ENCODE measurements at places on chromosomes 1 and 21.

DNA sequence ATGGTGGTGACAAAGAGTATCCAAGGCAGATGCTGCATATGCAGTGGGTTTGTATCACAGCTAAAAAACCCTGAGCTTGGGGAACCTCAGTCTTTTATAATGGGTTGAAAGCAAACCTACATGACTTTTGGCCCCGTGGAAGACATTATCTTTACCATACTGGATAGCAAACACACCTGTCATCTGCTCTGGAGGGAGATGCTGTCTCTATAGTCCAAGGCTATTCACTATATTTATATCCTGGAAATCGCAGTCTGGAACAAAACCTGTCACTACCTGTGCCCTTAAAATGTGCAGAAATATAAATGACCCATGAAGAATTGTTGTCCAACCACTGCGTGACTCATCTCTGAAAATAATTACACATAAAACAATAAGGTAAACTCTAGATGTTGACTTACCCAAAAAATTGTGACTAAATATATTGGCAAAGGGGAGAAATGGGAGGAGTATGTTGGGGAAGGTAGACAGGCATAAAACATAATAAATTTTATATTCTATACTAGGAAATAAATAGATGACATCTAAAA is 121.0 kb upstream of the CXADR start:
- no peak for DNase-seq

GRCh38 chr1:6435129-6435528 is 10.6 kb downstream of the ESPN start:
- DNase-seq: no peak

GRCh38 chr1:17570228-17570627 is 30.7 kb downstream of the ARHGEF10L start:
- DNase-seq: no peak

DNA sequence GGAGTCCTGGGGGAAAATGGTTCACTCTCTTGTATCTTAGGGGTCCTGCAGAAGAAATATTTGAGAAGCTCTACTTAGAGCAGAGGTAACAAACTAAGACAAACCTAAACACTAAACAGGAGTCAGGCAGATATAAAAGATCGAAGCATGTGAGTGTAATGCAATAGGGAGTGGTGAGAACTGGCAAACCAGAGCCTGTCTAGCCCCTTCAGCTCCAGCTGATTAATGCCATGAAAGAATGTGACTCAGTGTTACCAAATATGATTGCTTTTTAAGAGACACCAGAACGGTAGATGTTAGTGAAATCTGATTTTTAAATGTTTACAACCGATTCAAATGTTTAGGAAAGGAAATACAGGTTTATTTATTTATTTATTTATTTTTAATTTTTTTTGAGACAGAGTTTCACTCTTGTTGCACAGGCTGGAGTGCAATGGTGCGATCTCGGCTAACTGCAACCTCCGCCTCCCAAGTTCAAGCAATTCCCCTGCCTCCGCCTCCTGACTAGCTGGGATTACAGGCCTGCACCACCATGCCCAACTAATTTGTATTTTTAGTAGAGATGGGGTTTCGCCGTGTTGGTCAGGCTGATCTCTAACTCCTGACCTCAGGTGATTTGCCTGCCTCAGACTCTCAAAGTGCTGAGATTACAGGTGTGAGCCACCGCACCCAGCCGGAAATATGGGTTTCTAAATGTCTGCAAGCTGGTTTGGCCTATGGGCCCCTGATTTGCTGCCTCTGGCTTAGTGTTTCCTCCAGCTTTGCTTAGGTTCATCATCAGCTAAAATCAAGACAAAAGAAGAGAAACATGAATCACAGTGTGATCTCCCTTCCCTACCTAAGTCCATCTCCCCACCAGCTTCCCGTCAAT is 12.2 kb downstream of the TXNIP start:
- no peak for DNase-seq

GRCh38 chr1:181117648-181118449 is 29.3 kb downstream of the IER5 start:
- no peak for DNase-seq

- no peak for DNase-seq
These were observed 10.4 kb downstream of the PRR9 start for GRCh38 chr1:153227810-153228209.

DNA sequence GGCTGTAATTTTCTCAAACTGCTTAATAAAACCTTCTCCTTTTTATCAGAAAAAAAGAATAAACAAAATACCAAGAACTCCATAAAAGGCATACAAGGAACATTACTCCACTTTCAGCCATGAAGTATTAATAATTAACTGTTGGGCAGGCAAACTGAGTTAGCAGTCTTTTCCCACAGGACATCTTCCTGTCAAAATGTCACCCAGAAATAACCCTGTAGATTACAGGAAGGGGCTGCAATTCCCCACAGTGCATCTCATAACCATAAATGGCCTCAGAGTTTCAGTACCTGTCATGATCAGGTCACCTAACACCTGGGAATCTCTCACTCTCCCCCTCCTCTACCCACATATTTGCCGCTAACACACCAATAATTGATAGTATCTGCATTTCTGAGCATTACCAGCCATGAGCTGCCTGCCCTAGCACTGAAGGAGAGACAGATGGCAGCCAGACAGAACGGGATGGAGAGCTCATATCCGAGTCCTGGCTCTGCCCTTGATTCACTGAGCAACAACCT is 475.0 kb downstream of the SMYD3 start:
- no peak for DNase-seq

- no peak for DNase-seq
These were observed 40.7 kb downstream of the SLC30A1 start for GRCh38 chr1:211538287-211538686.

DNA sequence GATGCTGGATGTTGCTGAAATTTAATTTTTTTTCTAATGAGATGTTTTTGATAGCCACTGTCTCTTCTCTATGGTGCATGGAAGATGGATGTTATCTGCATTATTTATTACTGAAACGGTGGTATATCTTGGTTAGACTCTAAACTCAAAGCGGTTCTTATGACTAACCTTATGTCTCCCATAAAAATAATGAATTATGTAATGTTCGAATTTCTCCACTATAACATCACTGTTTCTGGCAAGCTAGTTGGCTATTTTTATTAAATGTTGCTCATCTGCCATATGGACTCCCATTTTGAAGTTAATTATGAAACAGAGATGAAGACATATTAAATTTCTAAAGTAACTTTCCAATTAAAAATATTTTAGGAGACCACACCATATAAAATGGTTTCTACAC is 808.6 kb upstream of the ADGRL4 start:
- DNase-seq: no peak

GRCh38 chr1:234732671-234733390 is 122.9 kb upstream of the IRF2BP2 start:
- DNase-seq: no peak

GRCh38 chr1:211616231-211616964 is 37.4 kb upstream of the SLC30A1 start:
- no peak for DNase-seq

DNA sequence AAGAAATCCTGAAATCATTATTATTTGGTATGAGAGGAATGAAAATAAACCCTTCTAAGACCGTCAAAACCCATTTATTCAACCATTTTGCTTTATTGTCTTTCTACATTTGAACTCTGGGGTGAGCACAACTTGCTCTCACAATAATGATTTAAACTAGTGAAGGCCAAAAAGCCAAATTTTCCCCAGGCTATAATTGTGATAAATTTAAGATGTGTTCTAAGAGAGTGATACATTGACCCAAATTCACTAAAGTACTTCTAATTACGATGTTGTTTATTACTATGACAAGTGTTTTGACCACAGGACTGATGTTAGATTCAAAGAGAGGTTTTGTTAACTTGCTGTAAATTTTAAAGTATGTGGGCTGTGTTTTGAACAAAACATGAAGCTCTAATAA is 670.9 kb upstream of the NR5A2 start:
- no peak for DNase-seq

DNA sequence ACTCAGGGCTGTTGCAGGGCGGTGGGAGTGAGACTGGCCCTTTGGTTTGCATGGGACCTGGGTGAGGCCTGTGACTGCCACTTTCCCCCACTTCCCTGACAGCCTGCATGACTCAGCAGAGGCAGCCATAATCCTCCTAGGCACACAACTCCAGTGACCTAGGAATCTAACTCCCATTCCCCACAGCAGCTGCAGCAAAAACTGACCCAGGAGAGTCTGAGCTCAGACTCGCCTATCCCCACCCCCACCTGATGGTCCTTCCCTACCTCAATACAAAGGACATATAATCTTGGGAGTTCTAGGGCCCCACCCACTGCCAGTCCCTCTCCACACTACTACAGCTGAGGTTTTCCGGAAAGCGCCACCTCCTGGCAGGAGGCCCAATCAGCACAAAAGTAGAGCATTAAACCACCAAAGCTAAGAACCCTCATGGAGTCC is 26.7 kb downstream of the NDC1 start:
- DNase-seq: peak; percentile 24

GRCh38 chr1:235207209-235207565 is 46.1 kb upstream of the RBM34 start:
- DNase-seq: peak; percentile 50

DNA sequence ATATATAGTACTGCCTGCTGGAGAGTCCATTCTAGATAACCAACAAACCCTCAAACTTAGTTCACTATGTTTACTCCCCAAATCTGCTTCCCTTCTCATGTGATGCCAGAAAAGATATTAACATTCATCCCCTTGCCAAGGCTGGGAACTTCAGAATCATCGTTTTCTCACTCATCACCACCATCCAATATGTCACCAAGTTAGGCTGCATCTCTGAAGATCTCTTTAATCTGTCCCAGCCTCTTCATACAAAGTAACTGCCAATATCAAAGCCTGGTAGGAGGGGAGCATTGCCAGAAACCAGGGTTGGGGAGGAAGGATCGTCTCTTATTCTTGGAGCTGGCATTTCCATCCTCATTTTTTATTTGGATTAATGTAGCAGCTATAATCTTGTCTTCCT is 71.6 kb downstream of the XCL2 start:
- no peak for DNase-seq

DNA sequence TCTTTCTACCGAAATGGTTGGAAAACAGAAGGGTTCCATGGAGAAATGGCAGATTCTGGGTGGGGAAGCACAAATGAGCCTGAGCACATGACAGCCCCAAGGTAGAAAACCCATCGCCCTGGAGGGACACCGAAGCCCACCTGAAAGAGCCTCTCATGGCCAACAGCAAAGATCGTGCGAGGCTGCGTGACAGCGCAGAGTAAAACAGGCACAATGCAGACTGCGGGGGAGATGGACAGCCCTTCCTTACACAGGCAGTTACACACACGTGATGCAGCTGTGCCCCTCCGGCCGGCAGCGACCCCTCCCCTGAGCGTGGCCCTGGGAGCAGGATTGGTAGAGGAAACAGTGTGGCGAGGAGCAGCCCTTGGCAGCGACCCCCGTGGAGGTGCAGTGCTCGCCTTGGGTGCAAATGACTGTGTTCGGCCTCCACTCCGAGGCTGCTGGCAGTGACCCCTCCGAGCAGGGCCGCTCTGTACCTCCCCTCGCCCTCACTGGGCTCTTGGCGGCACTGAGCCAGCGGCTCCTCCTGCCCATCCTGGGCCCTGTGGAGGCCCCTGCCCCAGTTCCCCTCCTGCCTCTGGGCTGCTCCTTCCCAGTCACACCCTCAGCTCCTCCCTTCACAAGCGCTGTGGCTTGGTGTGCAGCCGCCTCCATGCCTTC is 120.9 kb upstream of the COL6A1 start:
- DNase-seq: no peak

DNA sequence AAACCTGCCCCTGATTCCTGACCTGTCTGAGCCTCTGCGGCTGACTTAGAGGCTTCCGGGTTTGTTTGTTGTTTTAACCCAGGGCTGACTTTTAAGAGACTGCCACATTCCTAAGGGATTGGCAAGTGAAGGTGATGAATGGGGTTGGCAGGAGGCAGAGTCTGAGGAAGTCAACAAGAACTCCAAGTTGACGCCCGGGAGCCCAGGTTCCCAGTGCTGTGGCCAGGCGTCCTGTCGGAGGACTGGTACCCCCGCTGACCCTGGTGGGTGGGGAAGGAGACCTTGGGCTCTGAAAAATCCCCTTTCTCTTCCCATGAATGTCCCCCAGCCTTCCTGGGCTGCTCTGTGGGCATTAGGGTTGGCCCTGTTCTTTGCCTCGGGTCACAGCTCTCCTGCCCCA is 19.7 kb upstream of the EPS8L3 start:
- no peak for DNase-seq

- DNase-seq: no peak
These were observed 36.4 kb downstream of the IGFN1 start for GRCh38 chr1:201226859-201227488.

- no peak for DNase-seq
These were observed 17.6 kb downstream of the MEGF6 start for GRCh38 chr1:3593745-3594144.

GRCh38 chr1:228256626-228257375 is 49.0 kb downstream of the OBSCN start:
- no peak for DNase-seq

DNA sequence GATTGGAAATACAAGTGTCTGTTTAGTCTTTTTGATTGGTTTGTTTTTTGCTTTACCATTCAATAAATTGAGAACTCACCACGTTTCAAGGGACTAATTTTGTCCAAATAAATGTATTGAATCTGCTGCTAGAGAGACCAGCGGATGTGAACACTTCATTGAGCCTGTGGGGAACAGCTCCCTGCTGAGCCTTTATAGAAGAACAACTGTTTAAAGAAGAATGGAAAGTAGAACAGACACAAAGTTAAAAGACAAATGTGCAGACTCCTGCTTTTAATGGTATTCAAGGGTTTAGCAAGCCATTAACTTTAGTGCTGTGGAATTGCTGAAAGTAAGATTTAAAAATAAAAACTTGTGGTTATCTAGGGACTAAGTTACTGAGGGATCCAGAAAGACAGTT is 817.7 kb upstream of the B3GALT2 start:
- no peak for DNase-seq

GRCh38 chr21:32807717-32808380 is 36.3 kb upstream of the PAXBP1 start:
- DNase-seq: no peak

- DNase-seq: no peak
These were observed 4.6 kb upstream of the ENAH start for GRCh38 chr1:225657462-225657989.

- no peak for DNase-seq
These were observed 24.2 kb downstream of the TBX19 start for GRCh38 chr1:168304865-168305264.

- no peak for DNase-seq
These were observed 2.4 kb upstream of the FCGR2A start for GRCh38 chr1:161502641-161503393.

GRCh38 chr1:81224222-81224621 is 576.5 kb upstream of the ADGRL2 start:
- DNase-seq: no peak

Data from stimulated activated CD4-positive, alpha-beta T cell treated with anti-CD3 and anti-CD28 coated beads, Interleukin-2, amount 100 ng/mL, for 24 hours (primary cell).